ENCODE measurements at places on chromosomes 7 and 10.
A peak's percentile ranks its signal among the peaks of the same experiment; 100 is the strongest.

- DNase-seq = no peak
These were observed 69.7 kb upstream of the PALS2 start for GRCh38 chr7:24503506-24503905.

DNA sequence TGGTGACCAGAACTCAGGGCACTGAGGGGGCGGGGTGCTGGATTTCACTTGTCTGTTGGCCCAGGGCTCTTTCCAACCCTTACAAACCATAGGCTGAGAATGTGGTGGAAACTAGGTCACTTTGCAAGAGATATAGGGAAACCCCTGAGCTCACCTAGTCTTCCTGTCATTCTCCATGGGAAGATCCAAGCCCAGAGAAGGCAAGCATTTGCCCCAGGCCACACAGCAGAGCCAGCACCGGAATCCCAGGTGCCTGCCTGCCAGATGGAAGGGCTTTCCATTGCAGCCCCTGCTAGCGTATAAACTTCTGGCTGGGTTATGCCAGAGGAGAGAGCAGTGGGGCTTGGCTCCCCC is 427 bp downstream of the PYROXD2 start:
- no peak for DNase-seq

GRCh38 chr10:71975871-71976725 is 11.9 kb downstream of the CHST3 start:
- DNase-seq = no peak

GRCh38 chr7:50293509-50294179 is 10.9 kb upstream of the IKZF1 start:
- DNase-seq = no peak

GRCh38 chr10:70331486-70332268 is 47.9 kb upstream of the NPFFR1 start:
- peak; percentile 53 for DNase-seq

GRCh38 chr7:95436407-95436806 is 1.6 kb upstream of the PON2 start:
- no peak for DNase-seq

DNA sequence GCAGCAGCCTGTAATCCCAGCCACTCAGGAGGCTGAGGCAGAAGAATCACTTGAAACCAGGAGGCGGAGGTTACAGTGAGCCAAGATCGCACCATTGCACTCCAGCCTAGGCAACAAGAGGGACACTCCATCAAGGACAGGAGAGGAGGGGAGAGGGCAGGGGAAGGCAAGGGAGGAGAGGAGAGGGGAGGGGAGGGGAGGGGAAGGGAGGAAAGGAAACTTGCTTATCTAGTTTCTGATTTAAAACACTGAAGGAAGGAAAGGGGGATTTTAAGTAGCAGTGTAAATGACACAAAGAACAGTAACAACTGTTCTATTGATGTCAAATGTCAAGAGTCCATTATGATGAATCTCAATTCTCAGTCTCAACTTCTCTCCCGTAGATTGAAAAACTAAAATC is 43.7 kb downstream of the SRPK2 start:
- DNase-seq = no peak

DNA sequence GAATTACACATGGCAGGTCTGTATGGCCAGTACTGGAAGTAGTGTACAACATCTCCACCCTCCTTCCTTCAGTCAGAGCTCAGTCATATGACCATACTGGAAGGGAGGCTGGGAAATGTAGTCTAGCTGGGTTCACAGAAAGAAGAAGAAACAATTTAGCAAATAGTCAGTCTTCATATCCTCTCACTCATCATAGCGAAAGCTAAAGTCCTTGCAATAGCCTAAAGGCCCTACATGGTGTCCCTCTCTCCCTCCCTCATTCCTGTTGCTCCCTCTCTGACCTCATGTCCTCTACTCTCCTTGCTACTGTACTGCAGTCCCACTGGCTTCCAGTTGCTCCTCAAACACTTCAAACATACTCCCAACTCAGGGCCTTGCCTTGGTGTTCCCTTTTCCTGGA is 4.3 kb upstream of the CALU start:
- no peak for DNase-seq

- no peak for DNase-seq
These were observed 16.1 kb downstream of the KMT2C start for GRCh38 chr7:152419473-152420429.

GRCh38 chr7:142539901-142540300 is 209.4 kb upstream of the PRSS1 start:
- DNase-seq = no peak

DNA sequence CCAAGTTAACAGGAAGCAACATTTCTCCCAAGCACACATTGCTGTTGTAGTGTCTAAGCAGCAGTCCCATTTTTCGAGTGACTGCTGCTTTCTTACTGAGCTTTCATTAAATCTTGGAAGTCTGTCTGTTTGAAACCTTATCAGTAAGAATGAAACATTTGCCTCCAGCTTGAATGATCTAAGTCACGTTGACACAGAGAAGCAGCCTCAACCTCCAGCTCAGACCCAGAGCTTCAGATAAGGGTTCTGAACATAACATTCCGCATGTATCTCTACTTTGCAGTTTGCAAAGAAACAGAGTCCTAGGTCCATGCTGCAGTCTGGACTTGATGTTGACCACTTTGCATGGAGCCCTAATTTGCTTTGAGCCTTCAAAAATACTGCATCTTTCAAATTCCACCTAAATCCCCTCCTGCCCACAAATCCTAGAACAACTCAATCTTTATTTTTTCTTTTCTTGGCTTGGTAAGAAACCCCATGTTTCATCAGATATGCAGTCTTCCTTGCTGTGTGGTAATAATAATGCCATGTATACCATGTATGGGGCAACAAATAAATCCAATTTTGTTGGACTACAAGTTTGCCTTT is 698.7 kb upstream of the IGFBP3 start:
- DNase-seq = no peak

DNA sequence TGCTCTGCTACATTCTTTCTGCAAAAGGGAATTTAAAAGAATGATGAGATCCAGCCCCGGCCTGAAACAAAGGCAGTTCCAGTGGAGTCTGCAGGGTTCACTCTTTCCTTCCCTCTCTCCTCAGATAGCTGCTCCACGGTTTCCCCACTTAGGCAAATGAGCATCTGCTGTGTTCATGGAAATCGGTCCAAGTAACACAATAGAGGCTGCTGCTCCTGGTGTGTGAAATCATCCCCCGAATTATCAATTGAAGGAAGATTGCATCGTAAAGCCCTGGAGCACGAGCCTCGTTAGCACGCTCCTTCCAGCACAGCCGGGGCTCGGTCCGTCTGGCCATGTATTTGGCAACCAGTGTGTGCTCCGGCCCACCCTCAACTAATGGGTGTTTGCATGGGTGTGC is 108.3 kb upstream of the DPP6 start:
- DNase-seq = no peak

DNA sequence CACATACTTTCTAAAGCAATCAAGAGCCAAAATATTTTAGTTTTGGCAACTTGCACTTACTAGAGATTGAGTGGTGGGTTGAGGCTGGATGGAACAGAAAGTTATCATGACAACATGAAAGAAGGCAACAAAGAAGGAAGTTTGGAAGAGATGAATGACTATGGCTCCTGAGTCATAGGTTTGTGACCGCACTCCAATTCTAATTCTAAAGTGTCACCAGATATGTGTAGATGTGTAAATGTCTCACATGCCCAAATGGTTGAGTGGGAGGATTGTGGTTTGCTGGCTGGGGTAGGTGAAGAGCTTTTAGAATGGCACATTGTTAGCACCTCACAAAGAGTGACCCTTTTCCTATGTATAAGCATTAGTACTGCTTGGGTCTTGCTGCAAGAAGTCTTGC is 20.2 kb downstream of the TAS2R16 start:
- DNase-seq = no peak

- DNase-seq = no peak
These were observed 69.2 kb downstream of the SEMA3E start for GRCh38 chr7:83579740-83580139.

GRCh38 chr10:71622154-71622526 is 97.4 kb downstream of the C10orf105 start:
- DNase-seq = no peak

DNA sequence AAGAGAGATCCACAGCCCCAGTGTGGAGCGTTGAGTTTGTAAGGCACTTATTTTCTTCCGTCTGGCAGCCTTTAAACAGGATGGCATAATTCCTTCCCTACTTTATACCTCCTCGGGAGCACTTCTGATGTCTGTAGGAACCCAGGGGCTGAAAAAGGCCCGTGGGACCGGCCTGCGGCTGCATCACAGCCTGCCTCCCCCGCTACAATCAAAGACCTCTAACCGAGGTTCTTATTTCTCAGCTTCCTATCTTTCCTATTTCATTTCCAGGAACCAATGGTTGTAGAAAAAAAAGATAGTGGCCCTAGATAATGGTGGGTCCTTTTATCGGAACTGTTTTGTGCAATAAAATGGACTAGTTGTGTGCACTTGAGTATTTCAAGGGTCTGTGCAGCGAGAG is 4.1 kb upstream of the CTBP2 start:
- DNase-seq = peak; percentile 28

- DNase-seq = no peak
These were observed 150.7 kb upstream of the RSU1 start for GRCh38 chr10:16967866-16968415.

DNA sequence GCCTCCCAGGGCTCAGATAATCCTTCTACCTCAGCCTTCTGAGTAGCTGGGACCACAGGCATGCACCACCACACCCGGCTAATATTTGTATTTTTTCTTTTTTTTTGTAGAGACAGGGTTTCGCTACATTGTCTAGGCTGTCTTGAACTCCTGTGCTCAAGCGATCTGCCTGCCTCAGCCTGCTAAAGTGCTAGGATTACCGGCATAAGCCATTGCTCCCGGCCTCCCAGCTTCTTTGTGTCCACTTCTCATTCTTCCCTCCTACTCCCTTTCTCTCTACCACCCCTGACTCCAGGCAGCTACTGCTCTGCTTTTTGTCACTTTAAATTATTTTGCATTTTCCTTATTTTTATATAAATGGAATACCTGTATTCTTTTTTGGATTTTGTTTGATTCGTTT is 83.4 kb downstream of the PALS2 start:
- no peak for DNase-seq

GRCh38 chr7:125119559-125120115 is 190.0 kb upstream of the POT1 start:
- DNase-seq = peak; percentile 9

DNA sequence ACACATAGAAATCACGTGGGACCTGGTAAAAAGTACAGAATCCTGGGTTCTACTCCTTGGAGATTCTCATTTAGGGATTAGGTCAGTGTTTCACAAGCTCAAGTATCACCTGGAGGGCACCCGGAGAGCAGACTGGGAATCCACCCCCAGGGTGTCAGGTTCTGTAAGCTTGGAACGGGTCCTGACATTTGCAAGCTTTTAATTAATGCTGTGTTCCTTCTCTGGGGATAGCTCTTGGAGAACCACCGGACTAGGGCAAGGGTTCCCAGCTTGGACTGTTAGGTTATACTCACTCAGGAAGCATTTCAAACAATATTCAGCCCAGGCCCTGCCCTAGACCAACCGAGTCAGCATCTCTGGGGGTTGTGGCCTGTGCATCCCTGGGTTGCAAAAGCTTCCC is 23.0 kb downstream of the TCF7L2 start:
- DNase-seq = no peak

DNA sequence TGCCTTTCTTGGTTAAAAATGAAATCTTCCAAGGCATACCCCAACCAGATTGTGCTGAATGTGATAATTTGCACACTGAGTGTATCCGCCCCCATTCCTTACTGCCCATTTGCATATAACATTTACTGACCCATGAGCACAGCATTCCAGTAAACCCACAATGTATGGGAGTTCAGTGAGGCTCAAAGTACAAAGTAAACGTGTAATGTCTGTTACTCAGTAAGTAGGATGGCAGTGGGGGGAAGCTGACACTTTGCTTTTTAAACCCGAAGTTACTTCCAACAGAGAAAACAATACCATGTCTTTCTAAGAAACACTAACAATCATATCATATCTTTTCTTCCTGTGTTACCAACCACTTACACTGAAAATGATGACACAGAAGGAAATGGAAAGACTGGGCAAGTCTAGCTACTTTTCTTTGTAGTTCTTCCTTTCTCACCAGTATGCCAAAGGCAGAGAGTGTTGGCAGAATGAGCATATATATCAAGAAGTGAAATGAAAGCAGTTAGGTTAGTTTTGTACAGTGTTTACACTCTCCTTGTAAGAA is 27.1 kb upstream of the SOSTDC1 start:
- DNase-seq = peak; percentile 82

GRCh38 chr7:110522061-110522760 is 568.7 kb upstream of the LRRN3 start:
- DNase-seq = no peak

GRCh38 chr10:125757742-125758141 is 17.9 kb downstream of the MMP21 start:
- DNase-seq = no peak

DNA sequence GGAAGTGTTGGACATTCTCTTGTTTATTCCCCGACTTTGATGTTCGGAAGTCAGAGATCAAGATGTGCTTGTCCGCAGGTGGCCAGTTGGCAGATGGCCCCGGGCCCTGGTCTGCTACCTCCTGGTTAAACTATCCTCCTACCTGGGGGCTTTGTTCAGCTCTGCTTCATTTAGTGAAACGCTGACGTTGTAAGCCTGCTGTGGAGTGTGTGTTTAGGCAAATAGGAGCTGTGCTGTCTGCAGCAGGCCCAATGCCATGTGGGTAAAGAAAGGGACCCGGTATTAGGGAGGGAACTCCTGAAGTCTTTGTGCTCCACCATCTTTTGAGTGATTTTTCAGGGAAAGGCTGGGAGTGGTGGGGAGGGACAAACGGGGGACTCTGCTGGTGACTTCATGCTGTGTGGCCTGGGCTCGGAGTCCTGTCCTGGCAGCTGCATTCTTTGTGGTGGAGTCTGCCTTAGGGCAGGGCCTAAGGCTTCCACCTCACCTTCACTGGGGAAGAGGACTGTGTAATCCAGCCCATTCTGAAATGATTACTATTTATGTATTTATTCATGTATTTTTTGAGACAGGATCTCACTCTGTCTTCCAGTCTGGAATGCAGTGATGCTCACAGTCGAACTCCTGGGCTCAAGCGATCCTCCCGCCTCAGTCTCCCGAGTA is 171.1 kb upstream of the KLF6 start:
- no peak for DNase-seq

- no peak for DNase-seq
These were observed 79.8 kb upstream of the IFRD1 start for GRCh38 chr7:112370436-112370835.

GRCh38 chr10:86700851-86701617 is 32.7 kb downstream of the LDB3 start:
- no peak for DNase-seq

Data from kidney (tissue), 22 donors.